ENCODE measurements at places on chromosomes 7 and 10. TPM values are rescaled to one million over a fixed set of nuclear protein-coding genes. Genes with fewer than 3 reads are reported as not detected.

Gene CLRN3
- 0.62 TPM for total RNA-seq

Gene STEAP1
- total RNA-seq: 0.16 TPM

Gene SLC29A4
- 16.1 TPM for total RNA-seq

Gene CPA1
- total RNA-seq: not detected

Gene RBP4
- total RNA-seq: 1.4 TPM

Gene ZC3HAV1
- total RNA-seq: 5.9 TPM

Gene VOPP1
- 108 TPM for total RNA-seq

Gene LAMTOR4
- total RNA-seq: 22.6 TPM

Gene TFR2
- total RNA-seq: 5.3 TPM

Gene WDFY4
- total RNA-seq: 0.94 TPM

Gene TCERG1L
- total RNA-seq: 1.6 TPM

All from occipital lobe (tissue), 3 donors.